ENCODE measurements at places on chromosomes 5 and 9. TPM values are rescaled to one million over a fixed set of nuclear protein-coding genes. Genes with fewer than 3 reads are reported as not detected.

GRCh38 chr5:124297826-124298225, 448.6 kb downstream of the ZNF608 start:
- no peak for DNase-seq

GRCh38 chr9:30925635-30926034, 1458.8 kb upstream of the ACO1 start:
- DNase-seq, result no peak

The GDF9 gene
- 0.70 TPM for total RNA-seq

DNA sequence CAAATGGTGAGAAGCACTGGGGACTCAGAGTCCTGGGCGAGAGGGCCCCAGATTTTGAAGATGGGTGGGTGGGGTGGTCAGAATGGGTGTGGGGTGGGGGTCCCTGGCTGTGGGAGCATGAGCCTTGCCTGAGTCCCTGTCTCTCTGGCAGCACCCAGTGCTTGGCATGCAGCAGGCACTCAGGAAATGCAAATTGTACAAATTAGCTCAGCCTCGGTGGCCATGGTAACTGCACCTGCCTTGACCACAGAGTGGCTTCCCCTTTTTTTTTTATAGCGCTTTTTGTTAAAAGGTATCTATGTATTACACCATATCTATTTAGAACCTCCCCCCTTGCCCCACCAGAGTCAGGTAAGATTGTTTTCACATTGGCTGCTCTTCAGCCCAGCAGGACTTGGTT, 19.2 kb upstream of the PITX1 start:
- no peak for DNase-seq

GRCh38 chr9:4865681-4866080, 72.9 kb downstream of the RCL1 start:
- DNase-seq, result no peak
